Tibial artery (tissue), 4 donors: ENCODE measurements at places on chromosomes 1 and 21.

DNA sequence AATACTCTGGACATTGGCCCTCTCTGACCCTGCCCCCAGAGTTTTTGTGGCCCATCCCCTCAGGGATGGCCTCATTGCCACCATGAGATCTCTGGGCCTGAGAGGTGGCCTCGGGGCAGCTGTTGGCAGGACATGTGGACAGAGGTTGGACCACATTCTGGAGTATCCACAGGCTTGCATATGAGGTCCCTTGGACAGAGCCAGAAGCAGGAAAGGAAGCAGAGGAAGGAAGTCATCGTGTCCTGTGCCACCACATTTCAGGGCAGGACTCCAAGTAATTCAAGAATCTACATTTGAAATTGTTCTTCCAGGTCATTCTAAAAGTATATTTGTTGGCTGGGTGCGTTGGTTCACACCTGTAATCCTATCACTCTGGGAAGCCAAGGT, 95.9 kb upstream of the PPP2R5A start:
- no peak for DNase-seq
- H3K4me1 ChIP-seq, result no peaks in the 10 kb centered on the region
- no peak overlapping the region for H3K4me3 ChIP-seq
- no peaks in the 10 kb centered on the region for H3K36me3 ChIP-seq
- no peaks in the 10 kb centered on the region for H3K27me3 ChIP-seq
- H3K27ac ChIP-seq, result no peak overlapping the region

GRCh38 chr1:27538793-27539192, 48.8 kb upstream of the WASF2 start:
- DNase-seq, result no peak
- H3K36me3 ChIP-seq, result peaks cover 15% of the 10 kb centered on the region
- no peak overlapping the region for H3K4me3 ChIP-seq
- H3K27ac ChIP-seq, result peak overlapping the region; percentile 82

GRCh38 chr21:21688889-21689288, 690.7 kb downstream of the NCAM2 start:
- no peak overlapping the region for H3K27ac ChIP-seq
- H3K36me3 ChIP-seq, result no peaks in the 10 kb centered on the region
- H3K4me3 ChIP-seq, result no peak overlapping the region
- H3K4me1 ChIP-seq, result no peaks in the 10 kb centered on the region

DNA sequence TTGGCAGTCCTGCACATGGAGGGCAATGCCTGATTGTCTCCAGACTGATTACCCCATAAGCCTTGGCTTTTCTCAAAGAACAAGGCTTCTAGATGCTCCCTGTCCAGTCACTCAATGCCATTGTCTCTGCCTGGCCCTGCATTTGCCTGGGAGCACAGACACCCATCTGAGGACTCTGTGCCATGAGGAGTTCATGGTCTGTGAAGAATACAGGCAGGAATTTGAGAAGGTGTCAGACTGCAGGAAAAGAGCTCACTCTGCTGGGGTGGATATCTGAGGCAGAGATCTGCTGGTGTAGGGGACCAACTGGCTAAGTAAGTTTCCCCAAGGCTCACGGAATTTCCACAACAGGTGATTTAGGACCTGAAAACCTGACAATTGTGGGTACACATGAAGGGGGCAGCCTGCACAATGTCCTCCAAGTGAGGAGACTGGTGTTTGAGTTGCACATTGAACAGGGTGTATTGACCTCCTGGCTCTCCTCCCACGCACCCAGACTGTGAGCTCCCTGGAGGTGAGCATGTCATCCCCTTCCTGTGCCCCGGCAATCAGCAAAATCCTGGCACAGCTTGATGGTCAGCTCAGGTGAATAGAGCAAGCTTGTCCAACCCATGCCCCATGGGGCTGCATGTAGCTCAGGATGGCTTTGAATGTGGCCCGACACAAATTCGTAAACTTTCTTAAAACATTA, 829 bp downstream of the CYP4A22 start:
- H3K4me1 ChIP-seq, result no peaks in the 10 kb centered on the region
- no peak overlapping the region for H3K4me3 ChIP-seq
- no peak overlapping the region for H3K27ac ChIP-seq
- H3K27me3 ChIP-seq, result no peaks in the 10 kb centered on the region

GRCh38 chr1:188371295-188371806, 1542.6 kb downstream of the PLA2G4A start:
- H3K27ac ChIP-seq, result no peak overlapping the region
- no peaks in the 10 kb centered on the region for H3K4me1 ChIP-seq
- H3K4me3 ChIP-seq, result no peak overlapping the region
- no peak for DNase-seq
- H3K27me3 ChIP-seq, result no peaks in the 10 kb centered on the region

GRCh38 chr1:52403566-52404115, 582 bp downstream of the ORC1 start:
- H3K27me3 ChIP-seq, result no peaks in the 10 kb centered on the region
- DNase-seq, result no peak
- H3K4me3 ChIP-seq, result peak overlapping the region; percentile 84
- H3K27ac ChIP-seq, result no peak overlapping the region

GRCh38 chr21:40733024-40733397, 113.9 kb downstream of the DSCAM start:
- no peak for DNase-seq
- H3K4me1 ChIP-seq, result no peaks in the 10 kb centered on the region
- H3K36me3 ChIP-seq, result no peaks in the 10 kb centered on the region

- no peaks in the 10 kb centered on the region for H3K36me3 ChIP-seq
- H3K27ac ChIP-seq, result no peak overlapping the region
- no peak for DNase-seq
- H3K4me3 ChIP-seq, result no peak overlapping the region
- no peaks in the 10 kb centered on the region for H3K27me3 ChIP-seq
Observed at GRCh38 chr1:154867064-154867825, 2.8 kb downstream of the KCNN3 start.

DNA sequence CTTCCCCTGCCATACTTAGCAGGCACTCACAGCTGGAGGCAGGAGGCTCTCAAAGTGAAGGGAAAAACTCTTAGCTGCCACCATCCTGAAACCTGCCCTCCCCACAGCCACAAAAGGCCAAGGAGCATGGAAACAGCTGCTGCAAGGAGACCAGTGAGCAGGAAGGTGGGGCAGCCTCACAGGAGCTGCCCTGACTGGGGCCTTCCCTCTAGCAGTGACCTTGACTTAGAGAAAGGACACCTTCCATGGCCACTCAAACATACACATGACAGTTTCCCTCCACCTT, 126.3 kb downstream of the HIVEP3 start:
- DNase-seq, result no peak
- no peaks in the 10 kb centered on the region for H3K36me3 ChIP-seq
- no peak overlapping the region for H3K4me3 ChIP-seq
- H3K27me3 ChIP-seq, result no peaks in the 10 kb centered on the region
- no peaks in the 10 kb centered on the region for H3K4me1 ChIP-seq
- H3K27ac ChIP-seq, result no peak overlapping the region

- no peak overlapping the region for H3K27ac ChIP-seq
- no peak for DNase-seq
- peaks cover 6% of the 10 kb centered on the region for H3K4me1 ChIP-seq
- no peaks in the 10 kb centered on the region for H3K36me3 ChIP-seq
Observed at GRCh38 chr1:113142791-113143190, 69.8 kb downstream of the LRIG2 start.

- H3K27me3 ChIP-seq, result no peaks in the 10 kb centered on the region
- H3K27ac ChIP-seq, result no peak overlapping the region
- no peak for DNase-seq
- no peaks in the 10 kb centered on the region for H3K4me1 ChIP-seq
- H3K36me3 ChIP-seq, result no peaks in the 10 kb centered on the region
Observed at GRCh38 chr1:14347186-14347585, 251.3 kb upstream of the KAZN start.

DNA sequence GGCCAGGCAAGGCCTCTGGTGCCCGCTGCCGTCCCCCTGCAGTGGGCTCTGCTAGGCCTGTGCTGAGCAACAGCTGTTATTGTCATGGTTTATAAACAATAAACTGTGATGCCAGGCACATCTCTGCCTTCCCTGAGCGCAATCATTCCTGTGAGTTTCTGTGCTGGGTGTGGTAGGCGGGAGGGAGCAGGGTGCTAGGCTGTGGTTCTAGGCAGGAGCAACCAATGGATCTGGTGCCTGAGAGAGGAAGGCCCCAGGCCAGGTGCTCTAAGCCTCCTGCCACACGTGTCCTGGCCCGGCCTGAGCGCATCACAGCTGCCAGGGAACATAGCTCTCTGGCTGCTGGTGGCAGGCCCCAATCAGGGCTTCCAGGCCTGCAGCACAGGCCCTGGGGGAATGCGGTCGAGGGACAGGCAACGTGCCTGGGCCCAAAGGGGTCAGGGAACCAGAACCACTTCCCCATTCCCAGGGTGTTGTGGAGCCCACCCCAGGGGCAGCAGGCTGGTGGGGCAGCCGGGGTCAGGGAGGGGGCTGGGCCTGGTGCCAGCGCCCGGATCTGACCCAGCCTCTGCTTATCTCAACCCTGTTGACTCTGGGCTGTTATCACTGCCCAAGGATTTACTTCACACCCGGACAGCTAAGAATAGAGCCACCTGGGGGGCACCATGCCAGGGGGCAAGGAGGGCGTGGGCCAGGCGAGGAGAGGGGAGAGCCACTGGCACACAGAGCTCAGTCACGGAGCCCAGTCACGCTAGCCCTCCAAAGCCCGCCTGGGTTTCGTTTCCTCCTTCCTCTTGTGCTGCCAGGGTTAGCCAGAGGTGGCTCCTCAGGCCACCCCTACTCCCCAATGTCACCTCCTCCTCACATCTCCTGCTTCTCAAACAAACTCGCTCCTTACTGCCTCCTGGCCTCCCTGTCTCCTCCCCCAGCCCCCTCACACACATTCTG, 11.5 kb downstream of the TRIM46 start:
- no peaks in the 10 kb centered on the region for H3K36me3 ChIP-seq
- H3K27me3 ChIP-seq, result no peaks in the 10 kb centered on the region
- no peak for DNase-seq
- H3K4me3 ChIP-seq, result no peak overlapping the region
- no peak overlapping the region for H3K27ac ChIP-seq

- H3K27me3 ChIP-seq, result peaks cover 2% of the 10 kb centered on the region
- H3K4me1 ChIP-seq, result no peaks in the 10 kb centered on the region
- H3K27ac ChIP-seq, result no peak overlapping the region
- no peak for DNase-seq
- H3K36me3 ChIP-seq, result no peaks in the 10 kb centered on the region
- H3K4me3 ChIP-seq, result no peak overlapping the region
Observed at GRCh38 chr21:37877171-37877570, 39.1 kb downstream of the KCNJ6 start.

DNA sequence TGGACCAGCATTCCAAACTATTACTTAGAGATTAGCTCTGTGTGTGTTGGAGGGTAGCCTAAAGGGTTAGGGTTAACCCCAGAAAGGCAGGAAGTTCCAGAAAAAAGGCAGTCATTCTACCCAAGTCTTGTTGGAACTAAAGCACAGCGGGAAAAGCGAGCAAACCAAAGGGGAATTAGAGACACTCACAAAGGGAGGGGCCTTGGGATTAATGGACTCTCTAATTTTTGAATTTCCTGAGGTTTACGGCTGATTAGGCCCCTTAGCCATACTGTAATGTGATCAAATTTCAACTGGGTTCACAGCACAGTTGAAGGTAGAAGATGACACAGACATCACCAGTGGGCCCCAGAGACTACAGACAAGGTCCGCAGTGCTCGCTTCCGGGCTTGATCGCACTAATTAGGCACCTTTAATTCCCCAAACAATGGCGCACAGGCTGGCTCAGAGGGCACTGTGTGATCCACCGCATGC, 28.3 kb downstream of the CAPZB start:
- H3K4me1 ChIP-seq, result peaks cover 82% of the 10 kb centered on the region
- no peak overlapping the region for H3K4me3 ChIP-seq
- no peaks in the 10 kb centered on the region for H3K36me3 ChIP-seq
- DNase-seq, result no peak

DNA sequence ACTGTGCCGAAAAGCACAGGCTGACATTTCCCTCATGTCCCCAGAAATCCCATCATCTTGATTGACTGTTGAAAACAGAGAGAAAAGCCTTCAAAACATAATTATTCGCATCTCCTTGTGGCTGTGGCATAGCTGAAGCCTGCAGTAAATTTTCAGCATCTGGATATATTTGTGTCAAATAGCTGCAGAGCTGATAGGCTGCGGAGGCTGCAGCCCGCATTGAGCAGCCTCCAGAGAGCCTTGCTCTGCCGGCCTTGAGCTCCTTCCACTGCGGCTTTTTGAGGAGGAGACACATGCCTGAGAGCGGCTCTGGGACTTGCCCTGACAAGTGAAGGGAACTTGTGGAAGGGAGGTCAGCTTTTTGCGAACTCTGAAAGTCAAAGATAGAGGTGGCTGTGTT, 144.7 kb downstream of the RYR2 start:
- peaks cover 11% of the 10 kb centered on the region for H3K4me1 ChIP-seq
- no peaks in the 10 kb centered on the region for H3K36me3 ChIP-seq
- H3K27me3 ChIP-seq, result no peaks in the 10 kb centered on the region

GRCh38 chr21:46507562-46507961, 48.9 kb downstream of the DIP2A start:
- H3K4me1 ChIP-seq, result no peaks in the 10 kb centered on the region
- no peak for DNase-seq
- peaks cover 49% of the 10 kb centered on the region for H3K36me3 ChIP-seq
- H3K27me3 ChIP-seq, result no peaks in the 10 kb centered on the region

- H3K4me3 ChIP-seq, result no peak overlapping the region
- H3K27ac ChIP-seq, result no peak overlapping the region
- H3K4me1 ChIP-seq, result no peaks in the 10 kb centered on the region
- no peaks in the 10 kb centered on the region for H3K36me3 ChIP-seq
- H3K27me3 ChIP-seq, result no peaks in the 10 kb centered on the region
- DNase-seq, result no peak
Observed at GRCh38 chr1:23639460-23640095, 52.0 kb upstream of the RPL11 start.

DNA sequence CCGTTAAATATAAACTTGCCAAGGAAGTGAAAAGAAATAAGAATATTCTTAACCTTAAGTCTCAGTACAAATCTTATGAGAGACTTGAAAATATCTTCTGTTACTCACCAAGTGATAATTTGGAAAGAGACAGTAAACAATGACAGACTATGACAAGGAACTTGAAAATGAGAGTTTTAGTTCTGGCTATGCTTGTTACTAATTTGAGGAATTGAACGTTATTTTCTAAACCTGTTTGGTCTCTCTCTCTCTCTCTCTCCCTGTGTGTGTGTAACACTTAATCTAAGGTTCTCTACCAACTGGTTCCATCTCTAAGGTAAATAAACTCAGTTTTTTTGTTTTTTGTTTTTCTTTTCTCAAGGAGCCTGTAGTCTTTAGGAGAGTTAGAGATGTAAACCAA, 161.8 kb downstream of the AMY1C start:
- H3K4me1 ChIP-seq, result no peaks in the 10 kb centered on the region
- no peak overlapping the region for H3K4me3 ChIP-seq
- DNase-seq, result no peak
- no peaks in the 10 kb centered on the region for H3K36me3 ChIP-seq
- no peak overlapping the region for H3K27ac ChIP-seq

DNA sequence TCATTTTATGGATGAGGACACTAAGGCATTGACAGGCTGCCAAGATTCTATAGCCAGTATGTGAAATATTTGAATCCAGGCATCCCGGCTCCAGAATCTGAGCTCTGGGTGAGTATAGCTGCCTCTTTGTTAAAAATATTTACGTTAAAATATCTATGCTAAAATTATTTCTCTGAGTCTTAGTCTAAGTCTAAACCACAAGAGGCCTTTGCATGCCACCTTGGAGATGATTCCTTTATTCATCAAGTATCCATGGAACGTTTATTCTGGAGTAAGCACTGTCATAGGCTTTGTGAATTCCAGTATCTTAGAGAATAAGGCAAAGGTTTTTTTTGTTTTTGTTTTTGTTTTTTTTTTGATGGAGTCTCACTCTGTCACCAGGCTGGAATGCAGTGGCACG, 116.4 kb downstream of the GREM2 start:
- no peaks in the 10 kb centered on the region for H3K4me1 ChIP-seq
- H3K36me3 ChIP-seq, result no peaks in the 10 kb centered on the region
- H3K27me3 ChIP-seq, result no peaks in the 10 kb centered on the region
- no peak overlapping the region for H3K4me3 ChIP-seq
- no peak for DNase-seq

GRCh38 chr1:97500760-97501159, 420.1 kb downstream of the DPYD start:
- no peak overlapping the region for H3K4me3 ChIP-seq
- no peaks in the 10 kb centered on the region for H3K36me3 ChIP-seq
- no peak overlapping the region for H3K27ac ChIP-seq
- H3K27me3 ChIP-seq, result no peaks in the 10 kb centered on the region
